Upper lobe of left lung (tissue), 6 donors: ENCODE measurements at places on chromosomes 7 and 10.

- DNase-seq, result no peak
These were observed 40.2 kb upstream of the TNS3 start for GRCh38 chr7:47621979-47622561.

DNA sequence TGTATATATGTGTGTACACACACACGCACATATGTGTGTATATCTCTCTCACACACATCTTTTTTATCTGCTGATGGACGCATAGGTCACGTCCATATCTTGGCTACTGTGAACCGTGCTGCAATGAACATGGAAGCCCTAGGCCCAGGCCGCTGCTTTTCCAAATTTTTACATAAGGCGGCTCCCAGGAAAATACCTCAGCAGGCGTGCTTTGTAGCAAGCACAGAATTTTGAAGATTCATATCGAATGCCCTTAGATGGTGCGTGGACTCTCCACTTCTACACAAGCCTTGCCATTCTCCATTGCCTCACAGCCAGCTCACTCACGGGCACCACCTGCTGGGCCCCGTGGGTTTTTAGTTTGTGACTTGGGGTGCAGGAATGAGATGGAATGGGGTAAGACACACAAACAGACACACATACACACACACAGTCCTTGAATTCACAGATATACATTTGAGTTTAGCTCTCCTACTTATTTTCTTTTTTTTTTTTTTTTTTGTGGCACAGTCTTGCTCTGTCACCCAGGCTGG lies 57.9 kb upstream of the RNF32 start:
- DNase-seq, result no peak

GRCh38 chr10:61869774-61870525 lies 31.5 kb upstream of the ARID5B start:
- no peak for DNase-seq

GRCh38 chr10:89869180-89869579 lies 167.8 kb downstream of the KIF20B start:
- DNase-seq, result no peak
